ENCODE measurements at places on chromosomes 12 and 14. TPM values are rescaled to one million over a fixed set of nuclear protein-coding genes. Genes with fewer than 3 reads are reported as not detected.

GRCh38 chr12:43884683-43885410, 49.0 kb downstream of the TMEM117 start:
- DNase-seq, result peak; percentile 54

The SNW1 gene
- 73.2 TPM for total RNA-seq

DNA sequence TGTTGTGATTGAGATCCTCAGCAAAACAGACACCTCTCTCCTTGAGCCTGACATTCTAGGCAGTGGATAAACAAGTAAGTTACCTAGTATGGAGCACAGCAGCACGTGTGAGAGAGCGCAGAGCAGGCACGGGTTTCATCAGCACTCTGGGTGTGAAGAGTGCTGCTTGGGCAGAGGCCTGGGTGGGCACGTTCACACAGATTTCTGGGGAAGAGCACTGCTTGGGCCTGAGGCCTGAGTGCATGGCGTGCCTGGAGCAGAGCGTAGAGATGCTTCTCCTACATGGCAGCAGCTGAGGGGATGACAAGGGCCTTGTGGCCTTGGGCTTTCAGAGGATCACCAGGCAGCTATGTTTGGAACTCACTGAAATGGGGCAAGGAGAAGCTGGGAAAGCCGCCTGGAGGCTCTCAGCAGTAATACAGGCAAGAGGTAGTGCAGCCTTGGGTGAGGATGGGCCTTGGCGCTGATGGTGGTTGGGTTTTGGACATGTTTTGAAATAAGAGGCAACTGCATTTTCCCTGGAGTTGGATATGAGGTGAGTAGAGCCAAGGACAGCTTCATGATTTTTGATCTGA, 17.6 kb downstream of the CKB start:
- no peak for DNase-seq

DNA sequence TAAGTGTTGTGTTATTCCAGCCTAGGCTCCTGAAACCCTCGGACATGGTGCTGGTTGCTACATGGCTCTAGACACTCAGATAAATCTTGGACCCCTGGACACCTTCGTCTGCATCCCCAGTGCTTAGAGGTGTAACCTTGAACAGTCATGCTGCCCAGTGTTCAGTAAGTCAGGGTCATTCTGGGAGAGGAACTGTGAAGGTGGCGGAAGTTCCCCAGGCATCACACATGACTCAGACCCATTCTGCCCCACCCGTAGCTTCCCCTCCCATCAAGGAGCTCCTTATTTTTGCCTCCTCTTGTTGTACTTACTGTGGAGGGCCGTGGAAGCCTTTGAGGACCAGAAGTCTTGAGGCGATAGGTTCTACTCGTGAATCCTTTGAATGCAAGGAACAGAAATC, 18.1 kb upstream of the SSPN start:
- DNase-seq, result no peak

DNA sequence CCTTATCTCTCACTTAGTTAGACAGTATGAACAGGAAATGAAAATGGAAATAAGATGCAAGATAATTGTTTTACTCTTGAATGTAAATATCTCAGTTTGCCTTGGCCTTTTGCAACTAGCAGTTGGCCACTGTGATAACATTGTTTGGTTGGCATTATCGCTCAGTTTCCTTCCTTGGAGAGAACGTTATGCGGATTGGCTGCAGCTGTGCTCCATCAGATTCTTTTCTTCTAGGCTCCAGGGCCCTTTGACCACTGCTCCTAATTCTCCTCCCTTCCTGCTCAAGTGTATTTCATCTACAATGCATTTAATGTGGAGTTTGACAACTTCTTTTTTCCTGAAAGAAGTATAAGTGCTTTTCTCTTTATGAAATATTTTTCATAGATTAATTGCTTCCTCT, 284.2 kb downstream of the ADAMTS20 start:
- DNase-seq, result no peak

The FBXW8 gene
- total RNA-seq, result 9.3 TPM

GRCh38 chr12:115095073-115095748, 411.2 kb upstream of the TBX3 start:
- no peak for DNase-seq

DNA sequence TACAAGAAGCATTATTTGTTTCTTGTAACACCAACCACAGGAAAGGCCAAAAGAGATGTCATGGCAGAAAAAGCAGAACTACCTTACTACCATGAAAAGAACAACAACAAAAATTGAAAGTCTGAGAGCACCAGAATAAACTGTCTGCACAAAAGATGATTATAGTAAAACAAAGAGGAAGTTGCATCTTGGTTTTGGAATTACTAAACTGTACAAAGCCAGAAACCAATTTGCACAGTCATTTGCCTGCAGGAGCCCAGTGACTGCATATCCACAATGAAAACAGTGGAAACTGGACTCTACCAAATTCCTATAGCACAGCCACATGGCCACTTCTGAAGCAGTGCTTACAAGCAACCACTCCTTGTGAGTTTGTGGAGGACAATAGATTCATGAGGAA, 276.2 kb downstream of the SSPN start:
- DNase-seq, result no peak

GRCh38 chr12:31590642-31591379, at the start of gene DENND5B:
DENND5B (minus strand) TSS chr12:31591136; CDS start chr12:31590832, 304 bp downstream.
- peak; percentile 80 for DNase-seq

The LTBP2 gene
- total RNA-seq, result 20.8 TPM

The CDK4 gene
- total RNA-seq, result 116 TPM

The LRRC10 gene
- not detected for total RNA-seq
